Dermis microvascular lymphatic vessel endothelial cell (primary cell): ENCODE measurements at places on chromosomes 5 and 9. TPM values are rescaled to one million over a fixed set of nuclear protein-coding genes. Genes with fewer than 3 reads are reported as not detected.

DNA sequence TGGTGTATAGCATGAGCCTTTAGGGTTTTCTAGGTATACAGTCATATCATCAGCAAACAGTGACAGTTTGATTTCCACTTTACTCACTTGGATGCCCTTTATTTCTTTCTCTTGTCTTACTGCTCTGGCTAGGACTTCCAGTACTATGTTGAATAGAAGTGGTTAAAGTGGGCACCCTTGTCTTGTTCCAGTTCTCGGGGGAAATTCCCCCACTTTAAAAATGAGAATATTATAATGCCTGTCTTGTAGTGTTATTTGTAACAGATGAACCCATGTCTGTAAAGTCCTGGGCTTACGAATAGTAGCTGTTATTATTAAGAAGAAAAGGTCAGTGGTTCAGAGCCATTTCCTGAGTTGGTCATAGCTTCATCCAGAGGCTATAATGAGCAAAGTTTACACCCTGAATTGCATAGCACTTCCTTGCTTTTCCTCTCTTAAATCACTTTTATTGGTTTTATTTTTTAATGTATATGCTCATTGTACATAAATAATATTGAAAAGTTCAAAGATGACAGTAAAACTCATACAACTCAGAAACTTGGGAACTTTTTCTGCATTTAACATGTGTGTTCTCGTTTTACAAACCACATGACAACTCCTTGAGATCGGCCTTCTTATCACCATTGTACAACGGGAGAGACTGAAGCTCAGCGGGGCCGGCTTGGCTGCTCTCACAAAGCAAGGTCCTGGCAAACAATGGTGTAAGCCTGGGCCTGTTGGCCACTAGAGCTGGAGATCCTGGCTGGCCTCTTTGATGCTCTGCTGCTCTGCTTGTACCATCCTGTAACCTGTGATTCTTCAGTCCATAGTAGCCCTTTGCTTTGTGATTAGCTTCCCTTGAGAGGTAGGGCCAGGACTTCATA is 85.2 kb downstream of the CYFIP2 start:
- DNase-seq = no peak

Gene CBY3
- not detected in 2 replicates for total RNA-seq

Gene SPEF2
- 0.13 and 0.76 TPM in 2 replicates for total RNA-seq

Gene PALM2AKAP2
- under 0.01 TPM in 2 replicates for total RNA-seq

Gene TTF1
- 7.4 and 7.7 TPM in 2 replicates for total RNA-seq

Gene HSD17B3
- not detected in 2 replicates for total RNA-seq

DNA sequence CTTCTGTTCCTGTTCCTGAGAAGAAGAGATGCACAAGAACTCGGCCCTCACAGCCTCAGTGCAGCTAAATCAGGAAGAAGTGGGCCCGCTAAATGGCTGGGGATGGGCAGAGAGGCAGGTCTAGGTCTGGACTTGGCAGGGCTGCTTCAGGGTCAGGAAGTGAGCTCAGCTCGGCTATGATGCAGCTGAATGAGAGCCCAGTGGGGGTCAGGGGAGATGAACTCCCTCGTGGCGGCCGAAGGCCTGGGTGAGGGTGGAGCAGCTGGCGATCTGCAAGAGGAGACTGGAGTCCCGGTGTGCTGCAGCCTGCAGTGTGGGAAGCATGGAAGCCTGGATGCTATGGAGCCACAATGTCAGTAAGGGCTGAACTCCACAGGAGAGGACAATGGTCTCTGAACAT is 466.2 kb downstream of the SPOCK1 start:
- DNase-seq = no peak

Gene SLC27A6
- total RNA-seq = 0.13 TPM in 1 of 2 replicates, not detected in the other

Gene TEK
- 147 and 167 TPM in 2 replicates for total RNA-seq

Gene ZNF483
- 1.6 and 1.8 TPM in 2 replicates for total RNA-seq

DNA sequence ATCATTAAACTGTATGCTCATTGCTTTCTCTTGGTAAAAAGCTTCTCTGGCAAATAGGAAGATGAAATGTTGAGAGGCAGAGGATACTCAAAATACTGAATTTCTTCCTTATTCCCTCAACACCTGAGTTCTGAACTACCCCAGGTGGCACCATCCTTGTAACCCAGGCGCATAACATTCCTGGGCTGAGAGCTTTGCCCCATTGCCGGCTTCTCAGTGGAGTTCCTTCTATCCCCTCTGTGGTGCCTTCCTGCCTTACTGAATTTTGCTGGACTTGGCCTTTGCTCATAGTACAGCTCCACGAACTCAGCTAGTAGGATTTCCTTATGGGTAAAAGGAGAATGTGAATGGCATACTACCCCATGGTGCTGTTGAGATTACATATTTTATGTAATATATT is 54.7 kb downstream of the BASP1 start:
- DNase-seq = no peak
